ENCODE measurements at places on chromosomes 5 and 9.

- no peak for DNase-seq
Observed at GRCh38 chr5:152136321-152136720, 211.7 kb upstream of the GLRA1 start.

GRCh38 chr5:149829954-149830353 lies 99.8 kb downstream of the PPARGC1B start:
- no peak for DNase-seq

GRCh38 chr5:135306557-135306956 lies 92.5 kb downstream of the MACROH2A1 start:
- DNase-seq: no peak

GRCh38 chr9:76620581-76620980 lies 143.7 kb upstream of the PCA3 start:
- no peak for DNase-seq

DNA sequence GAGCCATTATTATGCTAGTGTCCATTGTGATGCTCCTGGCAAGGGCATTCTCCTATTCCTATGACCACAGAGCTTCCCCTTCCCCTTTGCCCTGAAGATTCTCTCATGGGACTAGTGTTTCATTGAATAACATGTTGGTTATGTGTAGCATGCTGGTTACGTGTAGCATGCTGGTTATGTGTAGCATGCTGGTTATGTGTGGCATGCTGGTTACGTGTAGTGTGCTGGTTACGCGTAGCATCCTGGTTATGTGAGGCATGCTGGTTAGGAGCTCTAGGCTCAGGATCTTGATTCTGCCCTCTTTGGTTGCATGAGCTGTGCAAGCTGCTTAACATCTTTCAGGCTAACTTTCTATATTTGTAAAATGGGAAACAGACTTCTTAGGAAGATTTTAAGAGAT lies 46.5 kb upstream of the GPR151 start:
- DNase-seq: no peak

DNA sequence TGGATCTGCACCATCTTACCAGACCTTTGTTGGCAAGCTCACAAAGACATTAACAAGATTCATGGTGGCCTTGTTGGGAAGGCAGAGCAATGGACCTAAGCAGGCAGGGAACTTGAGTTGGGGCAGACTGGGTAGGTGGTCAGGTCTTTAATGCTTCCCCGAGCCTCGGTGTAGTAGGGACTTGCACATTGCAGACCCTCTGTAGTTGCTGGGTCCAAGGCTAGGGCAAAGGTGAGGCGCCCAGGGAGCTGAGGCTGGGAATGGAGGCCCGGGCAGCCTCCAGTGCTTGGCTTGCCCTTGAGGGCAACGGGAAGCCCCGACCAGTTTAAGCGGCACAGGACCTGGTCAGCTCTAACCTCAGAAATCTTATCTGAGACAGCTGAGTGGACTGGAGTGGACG lies 24.1 kb downstream of the NKX2-5 start:
- DNase-seq: no peak

DNA sequence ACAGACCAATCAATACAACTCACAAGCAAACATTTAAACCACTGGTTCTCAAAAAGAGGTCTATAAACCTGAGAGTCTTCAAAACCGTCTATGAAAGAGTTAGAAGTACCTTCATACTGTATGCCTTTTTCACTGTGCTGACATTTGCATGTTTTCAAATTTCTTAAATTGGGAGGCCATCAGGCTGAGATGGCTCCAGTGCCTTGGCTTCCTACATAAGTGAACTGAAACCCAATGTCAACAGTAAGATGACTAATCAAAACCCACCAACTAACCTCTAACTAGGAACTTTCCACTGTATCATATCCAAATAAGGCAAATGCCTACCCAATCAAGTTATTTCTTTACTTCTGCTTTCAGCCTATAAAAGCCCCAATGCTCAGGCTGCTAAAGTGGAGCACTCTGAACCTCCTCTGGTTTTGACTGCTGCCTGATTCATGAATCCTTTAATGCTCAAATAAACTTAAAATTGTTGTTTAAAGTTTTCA lies 35.1 kb downstream of the FAM13B start:
- DNase-seq: no peak

DNA sequence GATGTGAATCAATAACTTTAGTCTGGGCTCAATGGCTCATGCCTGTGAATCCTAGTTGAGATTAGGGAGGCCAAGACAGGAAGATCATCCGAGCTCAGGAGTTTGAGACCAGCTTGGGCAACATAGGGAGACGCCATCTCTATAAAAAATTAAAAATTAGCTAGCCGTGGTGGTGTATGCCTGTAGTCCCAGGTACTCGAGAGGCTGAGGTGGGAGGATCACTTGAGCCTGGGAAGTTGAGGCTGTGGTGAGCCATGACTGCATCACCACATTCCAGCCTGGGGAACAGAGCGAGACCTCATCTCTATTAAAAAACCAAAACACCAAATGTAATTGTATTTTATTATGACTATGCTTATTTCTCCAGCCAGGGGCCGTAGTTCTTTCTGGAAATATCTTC lies 69.6 kb upstream of the NR5A1 start:
- no peak for DNase-seq

- no peak for DNase-seq
Observed at GRCh38 chr9:7315746-7316145, 483.8 kb downstream of the DMAC1 start.

- no peak for DNase-seq
Observed at GRCh38 chr5:173823274-173823644, 64.9 kb upstream of the CPEB4 start.

- DNase-seq: no peak
Observed at GRCh38 chr5:43627028-43627427, 24.0 kb downstream of the NNT start.

DNA sequence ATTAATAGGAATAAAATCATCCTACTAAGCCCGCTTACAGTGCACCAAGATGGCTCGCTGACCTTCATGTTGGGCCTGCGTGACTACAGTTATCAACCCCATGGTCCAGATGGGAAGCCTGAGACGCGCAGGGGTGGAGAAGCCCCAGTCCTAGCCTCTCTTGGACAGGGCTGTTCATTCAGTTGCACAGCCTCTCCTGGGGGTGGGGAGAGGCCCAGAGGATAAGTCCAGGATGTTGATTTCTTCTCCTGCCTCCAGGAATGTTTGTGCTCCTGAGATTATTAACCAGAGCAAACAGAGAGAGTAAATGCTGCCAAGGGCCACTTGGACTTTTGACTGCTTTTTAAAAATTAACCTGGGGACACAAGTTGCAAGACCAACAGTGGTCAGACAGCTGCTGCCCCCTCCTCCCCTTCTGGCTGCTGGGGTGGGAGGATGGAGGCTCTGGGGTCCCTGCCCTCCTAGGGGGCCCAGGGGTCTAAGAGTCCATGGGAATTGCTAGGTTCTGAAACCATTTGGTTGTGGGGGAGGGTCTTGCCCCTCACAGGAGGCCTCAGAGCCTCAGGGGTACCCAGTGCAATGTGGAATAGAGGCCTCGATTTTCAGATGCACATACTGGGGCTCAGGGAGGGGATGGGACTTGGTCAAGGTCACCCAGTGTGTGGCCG lies 2.8 kb upstream of the AMBP start:
- no peak for DNase-seq

DNA sequence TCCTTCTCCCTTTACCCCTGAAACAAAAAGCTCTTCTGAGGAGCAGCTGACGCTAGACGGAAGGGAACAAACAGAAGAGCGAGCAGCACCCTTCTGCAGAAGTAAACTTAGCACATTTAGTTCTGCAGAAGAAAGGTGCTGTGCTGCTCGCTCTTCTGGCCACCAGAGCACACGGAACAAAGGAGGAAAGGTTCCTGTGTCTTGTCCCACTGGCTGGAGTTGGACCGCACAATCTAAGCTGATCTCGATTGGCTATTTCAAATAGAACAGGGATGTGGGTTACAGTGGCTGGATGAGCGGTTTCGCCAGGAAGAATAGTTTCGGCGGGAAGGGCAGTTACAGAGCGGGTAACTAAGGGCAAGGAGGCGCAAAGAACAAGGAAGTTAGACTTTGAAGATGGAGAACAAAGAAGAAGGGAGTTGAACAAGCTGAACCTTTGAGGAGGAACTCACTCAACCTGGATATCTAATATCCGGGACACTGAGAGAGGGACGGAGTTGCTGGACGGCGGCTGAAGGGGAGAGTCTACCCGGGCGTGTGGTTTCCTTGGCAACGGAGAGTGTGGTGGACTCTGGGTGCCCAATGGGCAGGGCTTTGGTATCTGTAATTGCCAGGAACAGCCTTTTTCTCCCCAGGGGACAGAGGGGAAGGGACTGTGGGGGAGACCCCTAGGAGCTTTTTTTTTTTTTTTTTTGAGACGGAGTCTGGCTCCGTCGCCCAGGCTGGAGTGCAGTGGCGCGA lies 7.1 kb downstream of the GTF3C5 start:
- DNase-seq: no peak

GRCh38 chr9:8705861-8706260 lies 906.3 kb upstream of the DMAC1 start:
- DNase-seq: no peak

- no peak for DNase-seq
Observed at GRCh38 chr5:16312785-16313184, 133.2 kb upstream of the MARCHF11 start.

- DNase-seq: no peak
Observed at GRCh38 chr9:115202181-115202580, 84.2 kb upstream of the TNC start.

GRCh38 chr9:112905084-112905483 lies 14.4 kb upstream of the SLC46A2 start:
- no peak for DNase-seq

- no peak for DNase-seq
Observed at GRCh38 chr9:107994648-107995047, 505.1 kb upstream of the KLF4 start.

GRCh38 chr5:141960018-141960417 lies 2.0 kb upstream of the PCDH12 start:
- DNase-seq: no peak

GRCh38 chr9:87443006-87443405 lies 54.7 kb upstream of the DAPK1 start:
- no peak for DNase-seq

- no peak for DNase-seq
Observed at GRCh38 chr5:79630444-79630843, 18.2 kb downstream of the TENT2 start.

DNA sequence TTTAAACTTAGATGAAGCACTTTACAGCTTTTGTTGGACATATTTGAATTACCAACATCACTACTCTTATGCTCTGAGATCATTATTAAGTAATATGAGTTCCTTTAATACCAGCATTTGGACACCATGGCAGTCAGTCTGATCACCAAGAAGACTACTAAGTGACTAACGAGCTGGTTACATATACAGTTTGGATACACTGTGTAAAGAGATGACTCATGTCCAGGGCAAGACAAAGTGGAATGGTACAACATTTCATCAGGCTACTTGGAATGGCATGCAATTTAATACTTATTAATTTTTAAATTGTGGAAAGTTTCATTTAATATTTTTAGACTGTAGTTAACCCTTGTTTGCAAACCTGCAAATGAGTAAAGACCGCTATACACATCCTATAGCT lies 237.4 kb upstream of the PRDM9 start:
- no peak for DNase-seq

DNA sequence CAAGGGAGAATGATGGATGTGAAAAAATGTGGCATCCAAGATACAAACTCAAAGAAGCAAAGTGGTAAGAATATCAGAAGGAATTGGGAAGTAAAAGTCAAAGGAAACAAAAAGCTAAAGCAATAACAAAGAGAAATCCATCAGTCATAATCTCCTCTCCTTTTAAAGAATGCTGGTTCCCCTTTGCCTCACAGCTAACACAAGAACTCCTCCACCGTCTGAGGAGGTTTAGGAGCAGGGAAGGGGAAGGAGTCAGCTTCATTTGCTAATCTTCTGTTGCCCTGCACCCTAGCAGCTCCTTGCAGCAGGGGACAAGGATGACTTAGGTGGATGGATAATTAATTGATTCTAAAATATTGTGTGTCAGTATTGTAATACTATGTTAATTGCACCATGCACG lies 16.4 kb downstream of the CD274 start:
- no peak for DNase-seq

DNA sequence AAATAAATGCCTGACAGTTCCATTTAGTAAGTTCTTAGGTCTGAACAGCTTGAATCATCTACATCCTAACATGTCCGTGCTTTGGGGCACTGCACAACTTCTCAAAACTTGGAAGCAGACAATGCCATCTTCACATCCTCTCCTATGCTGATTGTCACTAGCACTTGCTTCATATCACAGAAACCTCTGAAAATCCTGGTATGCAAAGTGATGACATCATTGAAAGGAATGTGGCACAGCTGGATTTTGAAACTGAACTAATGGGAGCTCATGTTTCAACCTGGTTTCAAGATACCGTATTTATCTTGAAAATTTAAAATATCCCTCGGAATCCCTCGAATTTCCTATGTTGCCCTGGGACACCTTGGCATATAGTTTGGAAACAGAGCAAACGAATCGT lies 490.2 kb upstream of the DAP start:
- DNase-seq: no peak

DNA sequence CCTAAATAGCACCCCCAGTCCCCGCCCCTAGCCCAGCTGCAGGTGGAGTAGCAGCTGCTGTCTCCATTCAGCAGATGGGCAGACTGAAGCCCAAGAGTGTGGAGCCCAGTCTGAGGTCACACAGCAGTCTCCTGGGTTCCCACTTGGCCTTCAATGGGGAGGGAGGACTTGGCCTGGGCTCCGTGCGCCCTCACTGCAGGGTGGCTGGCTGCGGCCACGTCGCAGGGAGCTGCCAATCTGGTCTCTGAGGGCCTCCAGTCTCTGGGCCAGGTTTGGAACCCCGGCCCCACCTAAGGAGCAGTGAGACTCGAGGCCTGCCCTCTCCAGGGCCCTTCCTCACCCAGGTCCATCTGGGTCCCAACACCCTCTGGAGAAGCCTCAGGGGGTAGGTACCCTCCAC lies 7.4 kb downstream of the KIF12 start:
- DNase-seq: no peak

- DNase-seq: no peak
Observed at GRCh38 chr5:108556441-108557145, 174.7 kb upstream of the FBXL17 start.

DNA sequence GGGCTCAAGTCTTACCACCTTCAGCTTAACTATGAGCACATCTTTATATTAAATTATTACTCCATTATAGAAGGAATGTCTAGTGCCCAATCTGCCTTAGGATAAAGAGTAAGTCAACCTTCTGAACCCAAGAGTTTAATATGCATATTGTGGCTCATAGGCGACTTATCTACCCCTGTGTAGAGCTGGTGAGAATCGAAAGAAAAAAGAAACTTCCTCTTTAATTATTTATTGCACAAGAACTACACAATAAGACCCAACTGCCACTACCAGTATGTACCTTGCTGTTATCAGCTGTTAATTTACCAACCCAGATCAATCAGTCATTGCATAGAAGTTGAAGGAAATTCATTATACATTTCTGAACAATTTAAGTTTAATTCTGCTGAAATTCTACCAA lies 329.1 kb upstream of the SLC24A2 start:
- no peak for DNase-seq

DNA sequence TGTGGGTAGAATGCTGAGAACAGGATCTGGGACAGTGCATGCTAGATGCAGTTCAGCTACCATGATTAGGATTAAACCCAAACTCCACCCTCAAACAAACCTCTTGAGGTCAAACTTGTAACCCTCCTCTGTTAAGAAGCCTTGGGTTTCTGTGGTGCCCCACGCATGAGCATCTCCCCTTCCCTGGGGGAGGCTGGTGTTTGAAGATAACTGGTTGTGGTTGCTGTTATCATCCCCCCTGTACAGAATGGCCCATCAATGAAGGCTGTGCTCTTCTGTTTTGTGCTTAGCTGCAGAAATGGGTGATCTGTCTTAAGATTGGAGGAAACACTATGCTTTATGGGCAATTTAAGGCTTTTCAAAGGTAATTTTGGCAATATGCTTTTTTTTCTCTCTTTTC lies 4.4 kb upstream of the DAB2IP start:
- DNase-seq: no peak

GRCh38 chr5:43412156-43412555 lies at the start of gene CCL28:
Gene CCL28 (minus strand): TSS chr5:43412391. CDS start chr5:43412316, 75 bp downstream.
- DNase-seq: no peak
